ENCODE measurements at places on chromosomes 6 and 20.

DNA sequence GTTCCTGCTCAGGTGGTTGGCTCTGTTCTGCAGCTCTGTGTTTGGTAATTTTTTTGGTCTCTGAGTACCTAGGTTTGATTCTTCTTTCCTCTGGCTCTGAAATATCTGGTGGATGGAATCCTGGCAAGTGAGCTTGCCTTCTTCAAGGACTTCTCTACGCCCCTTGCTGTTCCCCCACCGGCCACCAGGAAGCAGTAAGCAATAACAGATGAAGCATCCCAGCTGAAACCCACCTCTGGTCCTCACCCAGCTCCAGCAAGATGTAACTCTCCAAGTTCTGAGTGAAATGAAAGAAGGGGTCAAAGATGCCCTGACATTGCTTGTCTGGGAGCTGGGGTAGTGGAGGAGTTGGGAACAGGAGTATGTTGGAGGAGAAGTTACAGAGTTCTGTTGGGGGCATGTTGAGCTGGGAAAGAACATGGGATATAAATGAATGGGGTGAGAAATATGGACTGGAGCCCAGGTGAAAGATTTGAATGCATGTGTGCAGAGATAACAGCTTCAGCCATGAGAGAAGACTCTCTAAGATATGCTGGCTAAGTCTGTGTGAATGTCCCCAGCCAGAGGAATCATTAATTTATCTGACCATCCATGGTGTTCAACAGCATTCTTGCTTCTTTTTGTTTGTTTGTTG is 51.3 kb upstream of the GLP1R start:
- no peak for DNase-seq

- DNase-seq, result no peak
Observed at GRCh38 chr6:20575125-20575524, 40.9 kb downstream of the CDKAL1 start.

- DNase-seq, result no peak
Observed at GRCh38 chr6:2800552-2801316, 35.5 kb downstream of the WRNIP1 start.

GRCh38 chr20:37071481-37071911 is 24.3 kb downstream of the RBL1 start:
- no peak for DNase-seq

GRCh38 chr20:40265825-40266533 is 423.1 kb downstream of the MAFB start:
- DNase-seq, result no peak

- DNase-seq, result no peak
Observed at GRCh38 chr6:124026694-124027093, 223.0 kb downstream of the NKAIN2 start.

- no peak for DNase-seq
Observed at GRCh38 chr6:43966374-43966658, 160.9 kb downstream of the MRPL14 start.

DNA sequence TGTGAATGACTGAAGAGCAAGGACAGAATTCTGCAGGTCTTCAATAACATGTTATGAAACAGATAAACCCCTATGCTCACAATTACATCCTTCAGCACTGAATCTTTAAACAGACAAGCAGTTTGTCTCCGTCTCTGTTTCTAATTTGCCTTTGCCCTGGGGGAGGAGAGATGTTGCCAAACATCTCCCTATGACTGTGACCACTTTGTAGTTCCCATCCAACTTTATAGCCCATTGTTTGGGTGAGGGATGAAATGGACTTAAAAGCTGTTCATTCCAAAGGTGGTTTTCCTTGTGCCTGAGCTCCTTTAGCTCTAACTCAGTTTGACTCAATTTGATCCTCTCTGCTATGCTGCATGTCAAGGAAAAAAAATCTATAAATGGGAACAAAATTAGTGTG is 19.5 kb upstream of the ADTRP start:
- DNase-seq, result no peak

DNA sequence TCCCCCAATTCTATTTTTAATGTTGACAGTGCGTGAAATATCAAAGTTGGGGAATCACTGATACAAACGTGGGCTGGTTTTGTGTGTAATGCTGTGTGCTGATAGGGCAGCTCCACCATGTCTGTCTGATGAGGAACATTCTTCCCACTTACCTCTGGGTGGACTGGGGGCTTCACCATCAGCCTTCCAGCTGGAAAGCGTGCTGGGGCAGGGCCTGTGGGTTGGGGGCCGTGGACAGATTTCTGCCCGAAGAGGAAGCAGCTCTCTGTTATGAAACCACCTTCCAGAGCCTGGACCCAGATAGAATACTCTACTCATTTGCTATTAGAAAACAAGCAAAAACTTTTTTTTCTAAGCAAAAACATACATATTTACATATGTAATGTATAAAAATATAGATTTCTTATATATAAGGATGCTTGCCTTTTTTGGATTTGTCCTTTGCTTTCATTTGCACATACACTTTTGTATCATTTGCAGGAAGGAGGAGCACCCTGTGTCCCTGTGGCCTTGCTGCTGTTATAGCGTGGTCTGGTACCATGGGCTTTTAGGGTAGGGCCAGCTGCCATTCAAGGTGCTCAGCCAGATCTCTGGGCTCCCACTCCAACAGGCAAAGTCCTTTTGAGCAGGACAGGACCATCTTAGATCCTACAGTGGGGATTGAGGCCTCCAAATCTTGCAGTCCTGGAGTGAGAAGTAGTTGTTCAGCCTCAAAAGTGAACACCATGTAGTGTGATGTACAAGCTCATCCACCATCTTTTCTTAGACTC is 48.1 kb downstream of the DUSP22 start:
- no peak for DNase-seq

- no peak for DNase-seq
Observed at GRCh38 chr6:8279041-8279805, 156.1 kb downstream of the SLC35B3 start.

GRCh38 chr6:89690944-89691324 is 52.4 kb upstream of the LYRM2 start:
- no peak for DNase-seq

GRCh38 chr6:10347561-10348327 is 67.1 kb downstream of the TFAP2A start:
- no peak for DNase-seq

DNA sequence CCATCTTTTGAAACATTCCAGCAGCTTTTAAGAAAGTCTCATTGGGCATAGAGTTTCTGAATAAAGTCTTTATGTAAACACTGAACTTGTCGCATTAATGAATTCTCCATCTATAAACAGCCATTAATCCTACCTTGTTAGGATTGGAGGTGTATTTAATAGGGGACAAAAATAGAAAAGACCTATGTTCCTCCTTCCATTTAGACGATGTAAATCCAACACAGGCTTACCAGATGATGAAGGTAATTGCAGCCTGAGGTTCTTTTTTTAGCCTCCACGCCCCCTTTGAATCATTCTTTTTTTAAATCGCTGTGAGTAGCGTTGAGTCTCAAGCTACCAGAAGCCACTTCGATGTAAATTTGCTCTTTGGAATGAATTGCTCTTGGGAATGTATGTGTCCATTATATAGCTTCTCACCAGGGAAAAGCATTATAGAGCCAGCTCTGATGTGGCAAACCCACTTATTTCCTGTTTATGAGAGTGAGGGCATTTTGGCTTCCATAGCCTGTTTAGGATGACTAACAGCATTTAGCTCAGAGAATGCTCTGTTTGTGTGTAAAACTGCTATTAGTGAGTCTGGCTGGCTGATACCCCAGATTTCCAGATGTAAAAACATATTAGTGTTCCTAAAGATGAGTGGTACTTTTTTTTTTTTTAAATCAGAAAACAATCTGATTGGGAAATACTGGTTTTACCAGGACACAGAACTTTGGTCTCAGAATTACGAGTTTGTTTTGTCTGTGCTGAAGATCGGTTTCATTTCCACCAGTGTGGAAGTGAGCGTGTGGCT is 74.9 kb upstream of the CLDN20 start:
- DNase-seq, result no peak

GRCh38 chr20:51327251-51327841 is 215.2 kb downstream of the NFATC2 start:
- no peak for DNase-seq

DNA sequence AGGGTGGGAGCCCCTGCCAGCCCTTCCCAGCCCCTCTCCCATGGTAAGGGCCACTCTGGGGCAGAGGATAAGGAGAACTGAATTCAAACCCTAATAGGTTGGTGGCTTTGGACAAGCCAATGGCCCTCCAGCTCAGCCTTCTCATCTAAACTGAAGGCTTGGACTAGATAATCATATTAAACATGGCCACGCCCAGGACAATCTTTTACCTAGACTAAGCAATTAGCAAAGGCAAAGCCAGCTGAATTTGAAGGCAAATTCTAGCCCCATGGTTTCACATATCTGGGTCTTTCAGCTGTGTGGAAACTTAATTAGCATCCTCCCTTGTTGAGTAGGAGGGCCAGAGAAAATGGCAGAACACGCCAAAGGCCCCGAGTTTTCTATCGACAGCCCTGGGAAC is 10.7 kb downstream of the SLC22A23 start:
- DNase-seq, result no peak

- DNase-seq, result no peak
Observed at GRCh38 chr6:104365451-104366234, 494.1 kb downstream of the HACE1 start.
